ENCODE measurements at places on chromosomes 1 and 21. TPM values are rescaled to one million over a fixed set of nuclear protein-coding genes. Genes with fewer than 3 reads are reported as not detected.

The TCHHL1 gene
- total RNA-seq, result not detected

The FNDC10 gene
- 1.7 TPM for total RNA-seq

The RAB3B gene
- total RNA-seq, result 38.3 TPM

The C1orf141 gene
- not detected for total RNA-seq

The NHLH1 gene
- total RNA-seq, result not detected

The CCDC30 gene
- total RNA-seq, result 1.4 TPM

Data from regular cardiac myocyte (primary cell).